NCI-H526 treated with DMSO at 0.1 percent for 48 hours (cell line): ENCODE measurements at places on chromosomes 2 and 18.
A peak's percentile ranks its signal among the peaks of the same experiment; 100 is the strongest.

DNA sequence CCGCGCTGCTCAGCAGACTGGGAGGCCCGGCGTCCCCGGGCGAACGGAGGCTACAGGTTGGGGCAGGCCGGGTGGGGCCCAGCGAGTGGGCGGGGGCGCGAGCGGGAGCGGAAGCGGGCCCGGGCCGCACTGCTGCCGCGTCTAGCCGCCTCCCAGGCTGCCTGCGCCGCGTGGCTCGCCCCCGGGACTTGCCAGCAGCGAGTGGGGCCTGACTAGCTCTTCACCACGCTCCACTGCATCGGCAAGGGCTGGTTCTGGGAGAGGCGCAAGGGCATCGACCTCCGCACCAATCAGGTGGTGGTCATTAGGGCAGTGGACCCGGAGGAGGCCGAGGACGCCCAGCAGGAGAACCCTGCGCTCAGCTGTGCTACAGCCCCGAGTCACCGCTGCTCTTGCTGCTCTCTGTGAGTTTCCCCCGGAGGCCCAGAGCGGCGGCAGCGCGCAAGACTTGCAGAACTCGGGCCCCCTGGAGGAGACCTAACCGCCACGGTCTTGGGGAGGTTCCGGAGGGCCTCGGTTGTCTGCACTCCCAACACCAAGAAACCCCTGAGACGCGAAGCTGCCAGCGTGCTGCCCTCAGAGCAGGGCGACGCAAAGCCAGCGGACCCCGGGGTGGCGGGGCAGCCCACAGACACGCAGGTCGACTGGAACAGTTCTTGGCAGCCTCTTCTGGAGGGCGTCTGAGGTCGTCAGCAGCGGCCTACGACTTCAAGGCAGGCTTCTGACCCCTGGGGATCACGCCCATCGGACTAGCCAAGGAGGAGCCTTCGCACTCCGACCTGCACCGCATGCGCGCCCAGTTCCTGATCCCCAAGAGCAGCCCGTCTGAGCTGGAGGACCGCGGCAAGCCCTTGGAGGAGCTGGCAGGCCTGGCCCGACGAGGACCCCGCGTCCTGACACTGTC lies 27.2 kb upstream of the PTPN2 start:
- no peak for DNase-seq

- DNase-seq, result no peak
These were observed 63.9 kb upstream of the CCDC195 start for GRCh38 chr2:224780106-224780505.

DNA sequence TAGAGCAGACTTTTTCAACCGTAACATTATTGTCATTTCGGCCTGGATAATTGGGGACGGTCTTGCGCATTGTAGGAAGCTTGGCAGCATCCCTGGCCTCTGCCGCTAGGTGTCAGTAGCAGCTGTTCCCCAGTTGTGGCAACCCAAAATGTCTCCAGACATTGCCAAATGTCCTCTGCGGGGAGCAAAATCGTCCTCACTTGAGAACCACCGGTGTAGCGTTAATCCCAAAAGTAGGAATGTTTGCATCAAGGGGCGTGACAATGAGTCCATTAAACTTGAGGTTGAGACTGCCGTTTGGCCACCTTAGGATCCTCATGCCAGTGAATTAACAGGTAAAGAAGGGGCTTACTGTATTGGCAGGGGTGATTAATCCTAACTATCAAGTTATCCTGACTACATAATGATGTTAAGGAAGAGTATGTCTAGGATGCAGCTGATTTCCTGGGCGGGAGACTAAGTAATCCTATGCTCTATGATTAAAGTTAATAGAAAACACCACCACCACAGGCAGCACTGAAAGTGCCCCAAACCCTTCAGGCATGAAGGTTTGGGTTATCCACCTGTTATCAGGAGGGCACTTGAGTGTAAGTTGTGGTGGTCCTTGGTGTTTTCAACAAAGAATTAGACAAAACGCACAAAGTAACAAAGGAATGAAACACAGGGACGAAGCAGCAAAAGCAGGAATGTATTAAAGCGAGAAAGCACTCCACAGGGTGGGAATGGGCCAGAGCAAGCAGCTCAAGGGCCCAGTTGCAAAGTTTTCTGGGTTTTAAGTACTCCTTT lies 4.9 kb upstream of the ZC3H8 start:
- peak; percentile 36 for DNase-seq

- no peak for DNase-seq
These were observed 81.7 kb downstream of the SDC1 start for GRCh38 chr2:20143263-20143662.

DNA sequence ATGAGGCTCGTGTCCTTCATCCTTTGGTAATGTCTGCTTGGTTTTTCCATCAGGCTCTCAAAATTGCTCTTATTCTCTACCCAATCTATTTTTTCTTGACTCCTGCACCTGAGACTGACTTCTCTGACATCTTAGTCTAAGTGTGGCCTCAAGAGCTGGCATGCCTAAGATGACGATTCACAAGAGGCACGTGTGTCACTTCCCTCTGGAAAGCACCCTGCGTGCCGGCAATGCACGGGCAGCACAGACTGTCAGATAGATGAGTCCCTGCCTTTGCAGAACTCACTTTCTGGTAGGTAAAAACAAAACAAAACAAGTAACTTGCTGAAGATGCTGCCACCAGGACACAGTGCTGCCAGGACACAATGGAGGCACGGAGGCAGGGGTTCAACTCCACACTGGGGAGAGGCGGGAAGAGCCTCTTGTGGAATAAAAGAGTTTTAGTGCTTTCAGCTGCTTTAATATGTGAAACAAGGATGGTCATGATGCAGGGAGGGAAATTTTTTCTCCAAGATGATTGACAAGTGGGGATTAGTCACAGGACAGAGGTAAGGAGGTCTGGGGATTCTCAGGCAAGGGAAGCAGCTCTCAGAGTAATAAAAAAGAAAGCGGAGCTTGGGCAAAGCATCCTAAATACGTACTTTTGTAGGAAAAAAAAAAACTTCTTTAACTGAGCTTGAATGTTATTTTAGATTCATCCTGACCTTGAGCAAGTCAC lies 27.3 kb downstream of the CYB5A start:
- no peak for DNase-seq

- DNase-seq, result no peak
These were observed 217.1 kb downstream of the TCF4 start for GRCh38 chr18:55370936-55371335.

DNA sequence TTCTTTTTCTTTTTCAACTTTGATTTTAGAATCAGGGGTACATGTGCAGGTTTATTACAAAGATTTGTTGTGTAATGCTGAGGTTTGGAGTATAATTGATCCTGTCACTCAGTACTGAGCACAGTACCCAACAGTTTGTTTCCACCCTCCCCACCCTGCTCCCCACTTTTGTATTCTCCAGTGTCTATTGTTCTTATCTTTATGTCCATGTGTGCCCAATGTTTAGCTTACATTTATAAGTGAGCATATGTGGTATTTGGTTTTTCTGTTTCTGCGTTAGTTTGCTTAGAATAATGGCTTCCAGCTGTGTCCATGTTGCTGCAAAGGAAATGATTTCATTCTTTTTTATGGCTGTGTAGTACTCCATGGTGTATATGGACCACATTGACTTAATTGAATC lies 43.1 kb downstream of the RDH14 start:
- no peak for DNase-seq

DNA sequence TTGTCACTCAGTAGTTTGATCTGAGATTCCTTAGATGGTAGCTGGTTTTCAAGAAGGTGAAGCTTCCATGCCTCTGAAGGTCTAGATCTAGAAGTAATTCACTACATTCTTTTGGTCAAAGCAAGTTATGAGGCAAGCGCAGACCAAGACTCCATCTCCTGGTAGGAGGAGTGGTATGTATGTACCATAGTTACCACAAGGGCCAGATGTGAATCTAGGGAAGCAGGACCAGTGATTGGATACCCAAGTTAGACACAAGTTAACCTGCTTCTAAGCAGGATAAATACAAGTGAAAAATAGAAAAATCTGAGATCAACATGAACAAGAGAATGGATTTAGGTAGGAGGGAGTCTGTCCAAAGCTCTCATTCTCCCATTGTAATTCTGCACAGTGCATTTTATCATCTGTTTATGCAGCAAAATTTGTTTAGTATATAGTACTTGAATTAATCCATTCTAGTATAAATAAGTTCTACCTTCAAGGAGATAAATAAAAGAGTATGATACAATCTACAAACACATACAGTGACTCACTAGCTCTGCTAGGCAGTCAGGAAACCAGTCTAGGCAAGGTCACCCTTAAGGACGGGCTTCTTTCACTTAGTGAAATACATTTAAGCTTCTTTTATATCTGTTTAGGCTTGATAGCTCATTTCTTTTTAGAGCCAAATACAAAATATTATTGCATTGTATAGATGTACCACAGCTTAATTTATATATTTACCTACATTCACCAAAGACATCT lies 14.2 kb upstream of the DOCK10 start:
- no peak for DNase-seq

GRCh38 chr2:147631294-147631693 lies 213.5 kb upstream of the ACVR2A start:
- no peak for DNase-seq
